Fibroblast of the aortic adventitia (primary cell): ENCODE measurements at places on chromosomes 11 and 22.

DNA sequence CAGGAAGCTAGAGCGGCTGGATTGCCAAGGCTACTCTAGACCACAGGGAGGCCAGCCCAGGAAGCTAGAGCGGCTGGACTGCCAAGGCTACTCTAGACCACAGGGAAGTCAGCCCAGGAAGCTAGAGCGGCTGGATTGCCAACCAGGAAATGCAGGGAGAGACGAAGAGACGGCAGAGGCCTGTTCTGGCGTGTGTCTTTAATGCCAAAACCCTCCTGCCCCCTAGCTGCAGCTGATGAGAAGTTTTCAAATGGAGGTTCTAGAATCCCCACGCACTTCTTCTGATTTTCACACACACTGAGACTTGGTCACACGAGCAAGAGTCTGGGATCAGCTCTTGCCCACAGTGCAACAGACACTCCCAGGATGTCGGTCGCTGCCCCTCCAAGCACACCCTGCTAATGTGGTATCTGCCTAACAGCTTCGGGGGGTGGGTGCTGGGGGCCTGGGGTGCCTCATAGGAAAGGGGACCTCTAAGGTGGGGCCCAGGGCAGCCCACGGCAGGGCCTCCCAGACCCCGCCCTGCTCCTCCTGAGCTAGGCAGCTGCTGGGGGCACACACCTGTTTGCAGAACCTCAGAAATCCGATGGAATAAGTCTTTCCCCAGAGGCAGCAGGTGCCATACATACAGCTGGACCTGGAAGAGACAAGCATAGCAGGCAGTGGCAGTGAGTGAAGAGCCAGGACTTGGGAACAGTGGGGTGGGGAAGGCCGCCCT, 28.5 kb downstream of the MAFF start:
- DNase-seq, result no peak

- no peak for DNase-seq
These were observed 6.0 kb downstream of the DDX25 start for GRCh38 chr11:125910226-125910849.

- DNase-seq, result no peak
These were observed 979 bp upstream of the MOGAT2 start for GRCh38 chr11:75716659-75717058.

DNA sequence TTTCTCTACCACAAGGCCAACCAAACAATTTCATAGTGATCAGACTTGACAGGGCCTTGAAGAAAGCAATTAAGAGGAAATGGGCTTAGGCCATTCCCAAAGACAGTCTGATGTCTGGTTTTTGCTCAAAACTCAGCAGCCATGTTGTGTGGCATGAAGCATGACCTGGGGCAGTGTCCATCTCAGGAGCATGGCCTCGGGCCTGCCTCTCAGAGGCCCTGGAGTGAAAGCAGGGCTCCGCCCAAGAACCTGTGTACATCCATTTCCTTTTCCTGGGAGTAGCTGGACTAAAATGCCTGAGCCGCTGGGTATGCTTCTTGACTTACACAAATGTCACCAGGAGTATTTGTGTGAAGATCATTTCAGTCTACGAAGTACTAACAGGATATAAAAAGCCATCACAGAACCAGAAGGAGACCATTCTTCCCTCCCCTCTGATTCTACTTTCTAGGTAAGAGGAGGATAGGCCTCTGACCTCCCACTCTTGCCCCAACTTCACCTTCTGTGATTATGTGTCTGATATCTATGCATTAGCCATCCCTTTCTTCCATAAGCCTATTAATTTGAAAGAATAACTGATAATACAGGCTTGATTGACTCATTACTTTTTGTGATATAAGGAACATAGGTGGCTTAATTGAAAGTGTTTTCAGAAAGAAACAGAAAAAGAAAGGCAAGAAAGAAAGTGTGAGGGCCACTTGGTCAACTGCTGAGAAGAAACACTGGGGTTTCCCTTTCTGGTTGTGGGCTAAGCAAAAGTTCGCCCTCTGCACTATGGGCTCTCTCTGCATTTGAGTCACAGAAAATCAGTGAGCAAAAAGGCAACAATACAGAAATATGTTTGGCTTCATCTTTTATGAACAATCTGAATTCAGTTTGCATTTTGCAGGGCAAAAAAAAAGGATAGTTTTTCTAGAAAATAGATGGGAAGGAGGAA, 188.6 kb upstream of the MTMR2 start:
- DNase-seq, result peak; percentile 60

- DNase-seq, result no peak
These were observed 60.8 kb upstream of the SC5D start for GRCh38 chr11:121231576-121232278.

DNA sequence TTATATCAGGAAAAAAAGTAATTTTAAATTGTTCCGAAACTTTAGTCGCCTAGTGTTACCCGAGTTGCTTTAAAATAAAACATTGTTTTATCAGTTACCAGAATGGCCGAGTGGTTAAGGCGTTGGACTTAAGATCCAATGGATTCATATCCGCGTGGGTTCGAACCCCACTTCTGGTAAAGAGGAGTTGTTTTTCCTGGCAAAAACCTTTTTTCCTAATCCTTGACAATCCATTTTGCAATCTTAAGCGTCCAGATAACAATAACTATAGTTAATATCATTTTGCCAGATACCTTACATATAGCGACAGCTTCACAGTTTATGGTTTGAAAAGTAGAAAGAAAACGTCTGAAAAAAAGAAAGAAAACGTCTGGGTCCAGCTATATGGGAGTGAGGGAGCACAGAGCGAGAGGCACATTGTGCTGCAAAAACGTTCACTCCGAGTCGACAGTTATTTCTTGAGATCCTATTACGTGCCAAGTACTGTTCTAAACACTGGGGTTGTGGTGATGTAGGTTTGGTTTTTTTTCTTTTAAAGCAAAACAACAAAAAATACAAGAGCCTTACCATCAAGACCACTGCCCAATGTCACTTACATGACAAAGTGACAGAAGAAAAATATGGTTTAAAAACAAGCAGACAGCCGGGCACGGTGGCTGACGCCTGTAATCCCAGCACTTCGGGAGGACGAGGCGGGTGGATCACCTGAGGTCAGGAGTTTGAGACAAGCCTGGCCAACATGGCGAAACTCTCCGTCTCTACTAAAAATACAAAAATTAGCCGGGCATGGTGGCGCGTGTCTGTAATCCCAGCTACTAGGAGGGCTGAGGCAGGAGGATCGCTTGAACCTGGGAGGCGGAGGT, 40.6 kb downstream of the OR4D9 start:
- DNase-seq, result peak; percentile 94

DNA sequence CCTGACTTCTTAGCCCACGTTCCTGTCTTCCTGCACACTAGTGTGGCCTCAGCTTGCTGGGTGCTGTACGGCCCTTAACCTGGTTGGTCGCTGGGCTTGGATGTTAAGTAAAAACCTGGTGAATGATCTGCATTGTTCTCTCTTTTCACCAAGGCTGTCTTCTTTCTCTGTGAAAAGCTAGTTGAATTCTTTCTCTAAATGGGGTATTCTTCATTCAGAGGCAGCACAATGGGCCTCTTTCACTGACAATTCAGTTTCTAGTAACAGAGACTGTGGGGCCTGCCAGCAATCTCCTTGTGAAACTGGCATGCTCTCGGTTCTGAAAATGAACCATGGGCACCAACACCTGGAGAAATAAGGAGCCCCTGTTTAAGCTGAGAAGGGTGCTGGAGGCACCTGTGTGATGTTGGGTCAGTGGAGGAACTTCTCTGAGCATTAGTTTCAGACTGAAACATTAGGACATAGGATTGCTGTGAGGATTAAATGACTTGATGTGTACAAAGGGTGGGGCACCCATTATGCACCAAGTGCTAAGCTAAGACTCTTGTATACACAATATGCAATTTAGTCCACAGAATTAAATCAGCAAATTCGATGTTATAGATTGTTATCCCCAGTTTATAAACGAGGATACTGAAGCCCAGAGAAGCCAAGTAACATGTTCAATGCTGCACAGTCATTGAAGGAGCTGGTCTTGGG, 33.1 kb upstream of the ELF5 start:
- DNase-seq, result no peak

DNA sequence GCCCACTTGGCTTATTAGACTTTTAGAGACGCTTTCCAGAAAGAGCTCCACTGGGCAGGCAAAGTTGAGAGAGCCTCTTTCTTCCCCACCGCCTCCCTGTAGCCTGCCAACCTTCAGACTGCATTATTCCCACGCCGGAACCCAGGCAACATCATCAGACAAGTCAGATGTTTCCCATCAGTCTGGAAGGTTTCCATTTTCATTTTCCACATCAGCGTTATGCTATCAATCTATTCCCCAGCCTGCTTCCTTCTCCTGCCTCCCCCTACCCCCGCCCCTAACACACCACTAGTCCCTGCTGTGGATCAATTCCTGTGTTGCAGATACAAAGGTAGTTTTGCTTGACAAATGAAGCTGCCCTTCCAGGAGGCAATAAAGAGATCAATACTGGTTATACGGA, 184.8 kb downstream of the DSCAML1 start:
- no peak for DNase-seq

- DNase-seq, result no peak
These were observed 245.0 kb upstream of the B3GAT1 start for GRCh38 chr11:134656861-134657540.

DNA sequence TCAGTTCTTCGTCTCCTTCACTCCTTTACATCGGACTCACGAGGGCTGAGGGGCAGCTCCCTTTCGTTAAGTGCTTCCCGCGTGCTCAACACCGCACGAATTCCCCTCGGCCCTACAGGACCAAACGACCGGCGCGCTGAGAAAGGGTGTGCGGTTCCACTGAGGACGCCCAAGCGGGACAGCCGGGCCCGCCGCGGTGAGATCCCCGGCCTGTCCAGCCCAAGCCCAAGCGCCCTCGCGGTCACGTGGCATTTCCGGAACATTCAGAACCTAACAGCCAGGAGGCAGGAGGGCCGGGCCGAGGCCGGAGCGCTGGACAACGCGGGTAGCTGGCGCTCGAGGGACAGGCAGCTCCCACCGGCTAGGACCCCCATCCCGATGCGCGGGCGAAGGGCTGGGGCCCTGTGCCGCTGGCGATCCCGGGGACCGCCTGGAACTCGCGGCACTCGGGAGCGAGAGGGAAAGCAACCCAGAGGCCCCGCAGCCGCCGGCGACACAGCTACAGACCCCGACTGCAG, 737 bp upstream of the STIP1 start:
- peak; percentile 87 for DNase-seq

DNA sequence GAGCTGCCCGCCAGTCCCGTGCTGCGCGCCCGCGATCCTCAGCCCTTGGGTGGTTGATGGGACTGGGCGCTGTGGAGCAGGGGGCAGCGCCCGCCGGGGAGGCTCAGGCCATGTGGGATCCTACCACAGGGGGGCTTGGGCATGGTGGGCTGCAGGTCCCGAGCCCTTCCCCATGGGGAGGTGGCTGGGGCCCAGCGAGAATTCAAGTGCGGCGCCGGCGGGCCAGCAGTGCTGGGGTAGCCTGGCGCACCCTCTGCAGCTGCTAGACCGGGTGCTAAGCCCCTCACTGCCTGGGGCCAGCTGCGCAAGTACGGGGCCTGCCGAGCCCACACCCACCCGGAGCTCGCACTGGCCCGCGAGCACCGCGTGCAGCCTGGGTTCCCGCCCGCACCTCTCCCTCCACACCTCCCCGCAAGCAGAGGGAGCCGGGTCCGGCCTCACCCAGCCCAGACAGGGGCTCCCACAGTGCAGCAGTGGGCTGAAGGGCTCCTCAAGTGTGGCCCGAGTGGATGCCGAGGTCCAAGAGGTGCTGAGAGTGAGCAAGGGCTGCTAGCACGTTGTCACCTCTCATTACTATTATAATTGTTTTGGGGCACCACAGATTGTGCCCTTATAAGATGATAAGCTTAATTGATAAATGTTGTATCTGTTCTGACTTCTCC, 333.2 kb downstream of the CASP12 start:
- DNase-seq, result no peak

- DNase-seq, result no peak
These were observed 56.2 kb downstream of the NAV2 start for GRCh38 chr11:19768815-19769214.

DNA sequence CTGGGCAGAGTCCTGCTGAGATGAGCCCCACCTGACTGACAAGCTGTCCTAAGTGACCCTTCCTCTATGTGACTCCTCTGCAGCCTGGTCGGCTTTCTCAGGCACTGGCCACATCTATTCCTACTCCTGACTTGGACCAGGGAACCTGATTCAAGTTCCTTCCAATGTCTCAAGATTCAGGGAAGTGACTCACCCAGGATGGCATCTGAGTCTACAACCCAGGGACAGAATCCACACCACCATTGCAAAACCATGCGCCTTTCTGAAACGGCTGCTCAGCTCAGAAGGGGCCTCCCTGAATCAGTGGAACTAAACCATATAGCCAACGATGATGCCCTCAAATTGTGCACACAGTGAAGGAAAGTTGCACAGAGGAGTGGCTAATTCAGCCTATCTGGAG, 63.9 kb upstream of the CSNK2A3 start:
- peak; percentile 49 for DNase-seq

DNA sequence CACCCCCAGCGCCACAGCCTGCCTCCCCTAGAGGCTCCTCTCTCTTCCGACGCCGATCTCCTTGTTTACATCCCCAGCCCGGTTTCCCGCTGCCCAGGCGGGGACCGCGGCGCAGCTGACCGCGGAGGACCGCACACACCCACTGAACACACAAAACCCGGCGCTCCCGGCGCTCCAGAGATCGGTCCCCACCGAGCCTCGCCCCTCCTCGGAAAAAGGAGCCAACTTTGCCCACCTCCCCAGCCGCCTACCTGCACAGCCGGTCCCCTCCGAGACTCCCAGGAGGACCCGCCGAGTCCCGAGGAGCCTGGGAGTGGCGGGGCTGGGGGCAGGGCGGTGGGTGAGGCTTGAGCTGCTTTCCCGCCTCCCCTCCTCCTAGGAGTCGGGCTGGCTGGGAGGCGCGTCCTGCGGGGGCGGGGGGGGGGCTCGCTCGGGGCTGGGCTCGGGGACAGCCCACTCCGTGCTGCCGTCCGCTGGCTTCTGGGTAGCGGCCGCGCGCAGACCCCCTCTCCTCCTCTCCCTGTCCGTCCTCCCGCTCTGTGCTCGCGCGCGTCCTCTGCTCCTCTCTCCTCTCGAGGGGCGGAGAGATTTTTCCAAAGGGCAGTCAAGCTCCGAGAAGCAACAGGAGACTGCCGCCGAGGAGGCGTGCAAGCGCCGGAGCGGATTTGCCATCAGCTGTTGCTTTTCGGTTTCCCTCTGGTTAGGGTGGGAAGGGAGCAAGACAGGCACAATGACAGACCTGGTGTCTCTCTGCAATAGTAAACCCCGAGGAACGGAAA, at the start of gene FXYD6:
TSS of gene FXYD6 (minus strand) at position 318 of the 779 bp plus-strand sequence. CDS start 33,882 bp downstream, outside the sequence.
- DNase-seq, result no peak

GRCh38 chr22:42792453-42792908, 64.6 kb downstream of the ARFGAP3 start:
- no peak for DNase-seq
